Activated naive CD4-positive, alpha-beta T cell treated with anti-CD3 and anti-CD28 coated beads for 36 hours (primary cell): ENCODE measurements at places on chromosomes 2 and 18. TPM values are rescaled to one million over a fixed set of nuclear protein-coding genes. Genes with fewer than 3 reads are reported as not detected.

GRCh38 chr2:151906633-151906998 is 78.4 kb upstream of the ARL5A start:
- H3K27me3 ChIP-seq = peaks cover 9% of the 10 kb centered on the region
- DNase-seq = no peak
- no peaks in the 10 kb centered on the region for H3K4me1 ChIP-seq
- H3K4me3 ChIP-seq = no peak overlapping the region

DNA sequence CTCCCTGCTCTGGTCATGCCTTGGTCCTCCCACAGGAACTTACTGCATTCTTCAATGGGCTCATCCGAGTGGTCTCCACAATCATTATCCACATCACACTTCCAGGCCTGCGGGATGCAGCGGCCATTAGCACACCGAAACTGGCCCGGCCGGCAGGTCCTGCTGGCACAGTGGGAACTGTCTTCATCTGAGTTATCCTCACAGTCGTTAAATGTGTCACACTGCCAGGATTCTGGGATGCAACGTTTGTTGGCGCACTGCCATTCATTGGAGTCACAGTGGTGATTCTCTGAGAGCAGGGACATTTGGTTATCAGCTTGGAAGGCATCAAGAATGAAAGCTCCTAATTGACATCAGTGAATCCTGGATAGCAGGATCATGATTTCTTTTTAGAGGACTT is 104.5 kb downstream of the DHRS9 start:
- H3K27me3 ChIP-seq = peaks cover 21% of the 10 kb centered on the region
- no peak overlapping the region for H3K4me3 ChIP-seq
- no peak for DNase-seq
- H3K36me3 ChIP-seq = no peaks in the 10 kb centered on the region
- no peak overlapping the region for H3K27ac ChIP-seq

The LYG2 gene
- not detected for total RNA-seq

DNA sequence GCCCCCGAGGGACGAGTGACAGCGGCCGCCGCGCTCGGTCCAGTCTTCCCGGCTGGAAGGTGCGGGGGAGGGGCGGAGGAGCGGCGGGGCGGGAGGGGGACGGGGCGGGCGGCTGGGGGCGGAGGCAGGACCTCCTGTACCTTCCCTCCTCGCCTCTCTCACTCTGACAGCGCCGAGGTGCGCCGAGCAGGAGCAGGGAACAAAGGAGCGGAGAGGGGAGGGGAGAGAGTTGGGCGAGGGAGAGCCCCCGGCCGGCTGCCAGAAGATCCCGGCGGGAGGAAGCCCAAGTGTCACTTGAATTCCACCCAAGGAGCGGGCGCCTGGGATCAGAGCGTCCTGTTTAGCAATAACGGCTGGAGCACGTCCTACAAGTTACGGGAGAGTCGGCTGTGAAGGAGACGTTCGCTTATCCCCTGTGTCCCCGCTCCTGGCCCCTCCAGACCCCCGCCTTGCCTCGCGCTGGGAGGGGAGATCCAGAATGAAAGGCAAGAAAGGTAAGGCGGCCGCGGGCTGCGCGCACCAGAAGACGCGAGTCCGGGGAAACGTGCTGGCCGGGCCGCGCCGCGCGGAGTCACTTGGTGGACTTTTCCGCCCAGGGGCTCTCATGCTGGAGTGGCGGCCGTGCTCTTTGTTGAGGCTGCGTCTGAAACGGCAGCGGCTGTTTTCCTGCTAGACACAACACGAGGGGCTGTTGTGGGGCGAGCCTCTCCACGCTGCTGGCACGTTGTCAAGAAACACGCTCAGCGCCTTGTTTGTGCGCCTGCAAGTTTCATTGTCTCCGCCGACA is at the start of gene TGIF1:
Gene TGIF1 (plus strand): TSS at position 161 of the 787 bp plus-strand sequence. CDS start 318 bp downstream, at position 479.
- peak; percentile 60 for DNase-seq
- peak within 1 kb of the TSS; percentile 89 for H3K4me3 ChIP-seq
- H3K36me3 ChIP-seq = peaks cover 13% of the 10 kb centered on the region
- no peaks in the 10 kb centered on the region for H3K27me3 ChIP-seq

- no peak overlapping the region for H3K4me3 ChIP-seq
- H3K27ac ChIP-seq = no peak overlapping the region
- no peak for DNase-seq
- no peaks in the 10 kb centered on the region for H3K36me3 ChIP-seq
- H3K27me3 ChIP-seq = no peaks in the 10 kb centered on the region
These were observed 305.7 kb upstream of the SETBP1 start for GRCh38 chr18:44374966-44375365.
